ENCODE measurements at places on chromosomes 1 and 21.

GRCh38 chr21:36347962-36348328, 27.9 kb downstream of the MORC3 start:
- DNase-seq, result no peak

DNA sequence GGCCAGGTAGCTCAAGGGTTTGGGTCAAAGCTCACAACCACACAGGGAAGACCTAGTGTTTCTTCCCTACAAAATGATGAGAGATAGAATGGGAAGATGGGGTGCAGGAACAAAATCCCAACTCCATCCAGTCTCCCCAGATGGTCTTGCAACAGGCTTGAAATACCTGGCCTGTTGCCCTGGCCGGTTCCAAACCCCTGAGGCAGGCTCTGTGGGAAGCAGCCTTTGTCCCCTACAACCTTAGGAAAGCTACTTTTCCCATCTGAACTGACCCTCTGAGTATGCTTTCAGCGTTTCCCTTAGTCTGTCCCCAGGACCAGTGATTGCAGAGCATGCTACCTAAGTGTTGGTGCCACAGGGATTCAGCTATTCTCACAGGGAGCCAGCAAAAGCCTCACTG, 104.0 kb downstream of the GDAP2 start:
- DNase-seq, result no peak

DNA sequence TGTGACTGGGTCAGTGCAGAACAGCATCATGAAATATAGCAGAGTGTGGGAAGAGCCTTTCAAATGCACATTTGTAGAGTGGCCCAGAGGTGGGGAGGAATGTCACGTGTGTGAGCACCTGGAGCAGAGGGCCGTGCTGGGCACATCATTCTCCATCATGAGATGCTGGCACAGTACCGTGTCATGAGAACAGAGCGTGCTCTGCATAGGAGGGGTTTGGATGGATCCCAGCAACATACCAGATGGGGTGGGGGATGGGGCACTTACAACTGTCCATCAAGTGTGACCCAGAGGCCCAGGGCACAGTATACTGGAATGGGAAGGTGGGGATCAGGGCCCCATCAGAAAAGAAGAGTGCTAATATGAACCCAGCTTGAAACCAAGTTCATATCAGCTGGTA, 182.0 kb downstream of the LMX1A start:
- no peak for DNase-seq

GRCh38 chr1:158674302-158674701, 12.2 kb downstream of the SPTA1 start:
- DNase-seq, result no peak

- no peak for DNase-seq
Measured at GRCh38 chr1:39635205-39635870, 4.1 kb downstream of the HEYL start.

DNA sequence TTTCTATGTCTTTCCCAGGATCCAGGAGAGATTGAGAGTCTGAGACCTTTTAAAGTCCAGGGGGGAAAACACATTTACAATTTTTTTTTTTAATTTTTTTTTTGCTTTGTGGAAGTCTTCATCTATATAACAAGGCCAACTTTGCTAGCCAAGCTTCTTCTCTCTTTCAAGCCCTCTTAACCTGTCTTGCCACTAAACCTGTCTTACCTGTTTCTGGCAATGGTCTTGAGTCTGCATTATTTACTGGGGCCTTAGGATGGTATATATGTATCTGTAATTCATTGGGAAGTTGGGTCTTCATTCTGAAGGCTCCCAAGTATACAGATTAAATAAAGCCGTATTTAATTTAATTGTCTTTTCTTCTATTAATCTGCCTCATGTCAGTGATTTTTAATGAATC, 750.9 kb upstream of the B3GALT2 start:
- no peak for DNase-seq

- DNase-seq, result no peak
Measured at GRCh38 chr1:185087746-185088145, 42.4 kb downstream of the RNF2 start.

DNA sequence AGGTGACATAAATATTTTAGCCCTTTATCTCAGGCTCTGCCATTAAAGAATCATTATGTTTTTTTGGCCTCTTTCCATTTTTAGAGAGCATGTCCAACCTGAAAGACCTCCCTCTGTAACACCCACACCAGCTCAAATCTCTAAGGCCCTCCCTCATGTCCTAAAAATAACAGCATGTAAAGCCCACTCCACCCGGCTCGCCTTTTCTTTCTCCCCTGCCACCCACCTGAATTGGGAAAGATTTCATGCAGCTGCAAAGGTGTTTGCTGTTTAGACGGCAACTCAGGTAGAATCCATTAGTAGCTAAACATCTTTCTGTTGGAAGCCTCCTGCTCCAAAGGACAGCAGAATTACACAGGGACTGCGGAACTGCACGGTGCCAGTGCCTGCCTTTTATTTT, 79.9 kb downstream of the DMRTA2 start:
- no peak for DNase-seq

DNA sequence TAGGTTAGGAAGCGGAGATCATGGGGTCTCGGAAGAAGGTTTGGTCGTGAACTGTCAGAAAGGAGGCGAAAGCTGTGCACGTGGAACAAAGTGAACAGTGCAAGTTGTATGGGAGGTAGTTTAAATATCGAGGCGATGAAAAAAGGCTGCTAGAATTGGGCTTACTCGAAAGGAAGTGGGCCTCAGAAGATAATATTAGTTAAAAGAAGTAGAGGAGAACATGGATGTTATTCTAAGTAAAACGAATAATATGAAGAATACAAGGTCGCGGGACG, 571 bp downstream of the WDR3 start:
- DNase-seq, result no peak

- DNase-seq, result no peak
Measured at GRCh38 chr1:105684714-105685113, 1371.8 kb upstream of the PRMT6 start.

Measured in GDM1 (cell line).